Tibial nerve (tissue), 4 donors: ENCODE measurements at places on chromosomes 12 and 14. TPM values are rescaled to one million over a fixed set of nuclear protein-coding genes. Genes with fewer than 3 reads are reported as not detected.

- DNase-seq, result no peak
Measured at GRCh38 chr12:16019136-16019535, 108.0 kb downstream of the DERA start.

DNA sequence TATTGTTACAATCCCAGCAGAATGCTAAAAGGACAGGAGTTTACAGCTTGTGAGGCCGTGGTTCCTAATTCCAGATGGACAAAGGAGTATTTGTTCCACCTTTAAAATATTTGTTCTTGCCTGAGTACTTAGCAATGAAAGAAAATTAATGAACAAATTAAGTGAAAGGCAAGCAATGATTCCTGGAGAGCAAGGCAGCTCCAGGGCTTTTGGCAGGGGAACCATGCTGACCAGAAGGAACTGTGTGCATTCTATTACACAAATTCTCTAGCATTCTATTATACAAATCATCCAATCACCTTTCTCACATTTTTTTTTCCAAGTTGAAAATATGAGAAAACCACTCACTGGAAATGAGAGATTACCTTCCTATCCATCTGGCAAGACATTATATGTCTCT is 1.8 kb upstream of the BMAL2 start:
- no peak for DNase-seq

Gene TESPA1
- total RNA-seq, result 0.98 TPM

- no peak for DNase-seq
Measured at GRCh38 chr12:63480186-63480585, 188.1 kb downstream of the DPY19L2 start.

Gene ZDHHC22
- total RNA-seq, result not detected

Gene LRTM2
- not detected for total RNA-seq

GRCh38 chr12:52013626-52014310 is 7.0 kb downstream of the TAMALIN start:
- no peak for DNase-seq

Gene PLCZ1
- total RNA-seq, result not detected

GRCh38 chr12:131063413-131063812 is 109.7 kb downstream of the ADGRD1 start:
- no peak for DNase-seq

DNA sequence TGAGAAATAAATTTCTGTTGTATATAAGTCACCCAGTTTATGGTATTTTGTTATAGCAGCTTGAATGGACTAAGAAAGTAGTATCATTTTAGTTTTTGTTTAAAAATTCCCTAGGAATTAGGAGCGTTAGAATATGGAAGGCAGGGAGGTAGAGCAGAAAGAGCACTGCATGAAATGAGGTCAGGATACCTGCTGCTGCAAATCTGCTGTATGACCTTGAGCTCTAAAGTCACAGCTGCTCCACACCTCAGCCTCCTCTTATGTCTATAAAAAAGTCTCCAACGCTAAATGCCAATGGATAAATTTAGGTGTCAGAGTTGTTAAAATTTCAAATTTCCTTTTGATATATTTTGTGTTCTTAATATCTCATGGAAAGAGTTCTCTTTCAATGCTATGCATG is 181.0 kb upstream of the GZMB start:
- no peak for DNase-seq

DNA sequence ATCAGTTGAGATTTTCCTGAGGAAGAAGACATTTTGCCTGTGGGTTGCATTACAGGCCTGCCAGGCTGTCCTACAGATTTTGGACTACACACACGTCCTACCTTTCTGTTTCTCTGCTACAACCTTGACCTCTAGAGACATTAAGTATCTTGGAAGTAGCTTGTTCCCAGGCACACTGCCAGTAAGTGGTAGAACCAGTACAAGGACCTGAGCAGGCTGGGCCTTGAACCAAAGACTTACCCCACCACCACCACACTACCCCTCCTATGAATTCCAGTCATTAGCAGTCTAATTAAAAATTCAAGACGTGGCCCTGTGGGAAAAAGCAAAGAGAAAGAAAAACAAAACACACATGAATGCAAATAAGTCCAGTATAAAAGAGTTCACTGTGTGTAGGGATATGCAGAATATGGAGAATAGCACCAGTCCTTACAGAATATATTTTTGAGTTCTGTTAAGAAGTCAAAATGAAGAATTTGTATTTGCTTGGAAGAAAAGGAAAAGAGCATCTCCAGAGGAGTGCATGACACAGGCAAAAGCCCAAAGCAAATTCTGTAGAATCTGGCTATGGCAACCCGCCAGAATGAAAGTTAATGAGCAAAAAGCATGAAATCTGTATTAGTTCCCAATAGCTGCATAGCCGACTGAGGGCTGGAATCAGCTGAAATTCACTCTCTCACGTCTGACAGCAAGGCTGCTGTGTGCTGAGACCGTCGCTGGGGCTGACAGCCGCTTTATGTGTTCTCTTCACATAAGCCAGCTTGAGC is 74.3 kb upstream of the ST8SIA1 start:
- no peak for DNase-seq

GRCh38 chr12:25994901-25995625 is 36.6 kb downstream of the RASSF8 start:
- no peak for DNase-seq

Gene SERPINA3
- total RNA-seq, result 243 TPM

DNA sequence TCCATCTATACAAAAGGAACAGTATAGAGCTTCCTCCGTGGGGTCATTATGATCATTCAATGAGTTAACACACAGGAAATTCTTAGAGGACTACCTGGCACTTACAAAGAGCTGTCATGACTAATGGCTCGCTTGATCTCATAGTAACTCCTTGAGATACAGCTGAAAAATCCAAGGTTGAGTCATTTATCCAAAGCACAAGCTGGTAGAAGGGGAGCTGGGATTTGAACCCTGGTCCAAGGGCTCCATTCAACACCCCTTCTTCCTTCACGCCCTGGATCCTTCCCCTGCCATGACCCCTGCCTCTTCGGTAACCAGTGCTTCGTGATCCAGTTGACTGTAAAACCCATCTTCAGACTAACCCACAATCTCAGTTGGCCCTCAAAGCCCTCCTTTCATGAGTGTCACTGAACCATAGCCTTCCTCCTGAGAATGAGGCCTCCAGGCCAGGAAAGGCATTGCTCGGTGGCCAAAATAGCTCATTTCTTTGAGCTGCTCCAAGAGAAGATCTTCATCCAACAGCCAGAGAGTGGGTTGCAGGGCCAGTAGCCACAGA is 7.8 kb downstream of the ZFP36L1 start:
- no peak for DNase-seq

Gene GPR84
- not detected for total RNA-seq

GRCh38 chr14:22478247-22478646 is 110.8 kb downstream of the DAD1 start:
- DNase-seq, result no peak

Gene REM2
- 0.44 TPM for total RNA-seq

Gene RIMBP2
- total RNA-seq, result 1.4 TPM

GRCh38 chr14:94113073-94113472 is 2.5 kb downstream of the IFI27 start:
- DNase-seq, result no peak

- DNase-seq, result no peak
Measured at GRCh38 chr12:5210179-5210922, 166.7 kb downstream of the KCNA5 start.

Gene SLC39A2
- total RNA-seq, result not detected

DNA sequence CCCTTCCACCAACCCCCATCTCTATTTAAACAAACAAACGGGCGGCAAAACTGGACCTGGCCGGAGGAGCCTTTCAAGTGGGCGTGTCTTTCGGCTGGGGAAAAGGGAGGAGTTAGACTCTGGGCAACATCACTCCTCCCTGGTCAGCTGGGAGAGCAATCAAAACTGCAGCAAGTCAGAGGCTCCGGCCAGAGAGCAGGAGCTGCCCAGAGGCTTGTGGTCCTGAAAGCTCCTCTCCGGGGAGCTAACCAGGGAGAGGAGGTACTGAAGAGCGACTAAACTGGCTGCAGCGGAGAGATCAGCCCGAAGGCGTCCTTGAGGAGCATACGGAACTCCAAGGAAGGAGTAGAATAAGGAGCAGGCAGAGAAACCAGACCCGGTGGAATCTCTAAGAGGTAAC is at the start of gene NEUROD4:
Gene NEUROD4, plus strand, starts transcription at position 191 of the 400 bp plus-strand sequence. CDS start 6,466 bp downstream, outside the sequence.
- DNase-seq, result peak; percentile 6

GRCh38 chr12:79448816-79449215 is 241.9 kb downstream of the PAWR start:
- DNase-seq, result no peak

- DNase-seq, result no peak
Measured at GRCh38 chr14:60573943-60574495, 65.1 kb downstream of the SIX6 start.

Gene FAM90A1
- total RNA-seq, result not detected

GRCh38 chr14:65373671-65374039 is 38.9 kb upstream of the FUT8 start:
- no peak for DNase-seq

- no peak for DNase-seq
Measured at GRCh38 chr12:72511498-72511897, 239.3 kb downstream of the TRHDE start.

- DNase-seq, result no peak
Measured at GRCh38 chr12:130835011-130835410, 4.0 kb downstream of the STX2 start.

DNA sequence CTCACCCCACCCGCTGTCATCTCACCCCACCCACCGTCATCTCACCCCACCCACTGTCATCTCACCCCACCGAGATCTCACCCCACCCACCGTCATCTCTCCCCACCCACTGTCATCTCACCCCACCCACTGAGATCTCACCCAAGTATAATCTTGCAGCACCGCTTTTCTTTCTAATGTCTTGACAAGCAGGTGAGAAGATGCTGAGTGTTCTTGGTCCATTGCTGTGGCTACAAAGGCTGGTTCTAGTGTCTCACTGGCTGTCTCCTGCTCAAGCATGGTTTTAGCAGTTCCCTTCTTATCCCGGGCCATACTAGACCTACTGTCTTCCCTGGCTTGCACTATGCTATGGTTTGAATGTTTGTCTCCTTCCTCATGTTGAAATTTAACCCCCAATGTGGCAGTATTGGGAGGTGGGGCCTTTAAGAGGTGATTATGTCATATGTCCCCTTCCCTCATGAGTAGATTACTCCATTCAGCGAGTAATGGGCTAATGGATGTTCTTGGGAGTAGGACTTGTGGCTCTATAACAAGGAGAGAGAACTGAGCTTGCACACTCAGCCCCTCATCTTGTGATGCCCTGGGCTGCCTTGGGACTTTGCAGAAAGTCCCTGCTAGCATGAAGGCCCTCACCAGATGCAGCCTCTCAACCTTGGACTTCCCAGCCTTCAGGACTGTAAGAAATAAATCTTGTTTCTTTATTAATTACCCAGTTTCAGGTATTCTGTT is 47.7 kb upstream of the PPP2R5C start:
- DNase-seq, result no peak

DNA sequence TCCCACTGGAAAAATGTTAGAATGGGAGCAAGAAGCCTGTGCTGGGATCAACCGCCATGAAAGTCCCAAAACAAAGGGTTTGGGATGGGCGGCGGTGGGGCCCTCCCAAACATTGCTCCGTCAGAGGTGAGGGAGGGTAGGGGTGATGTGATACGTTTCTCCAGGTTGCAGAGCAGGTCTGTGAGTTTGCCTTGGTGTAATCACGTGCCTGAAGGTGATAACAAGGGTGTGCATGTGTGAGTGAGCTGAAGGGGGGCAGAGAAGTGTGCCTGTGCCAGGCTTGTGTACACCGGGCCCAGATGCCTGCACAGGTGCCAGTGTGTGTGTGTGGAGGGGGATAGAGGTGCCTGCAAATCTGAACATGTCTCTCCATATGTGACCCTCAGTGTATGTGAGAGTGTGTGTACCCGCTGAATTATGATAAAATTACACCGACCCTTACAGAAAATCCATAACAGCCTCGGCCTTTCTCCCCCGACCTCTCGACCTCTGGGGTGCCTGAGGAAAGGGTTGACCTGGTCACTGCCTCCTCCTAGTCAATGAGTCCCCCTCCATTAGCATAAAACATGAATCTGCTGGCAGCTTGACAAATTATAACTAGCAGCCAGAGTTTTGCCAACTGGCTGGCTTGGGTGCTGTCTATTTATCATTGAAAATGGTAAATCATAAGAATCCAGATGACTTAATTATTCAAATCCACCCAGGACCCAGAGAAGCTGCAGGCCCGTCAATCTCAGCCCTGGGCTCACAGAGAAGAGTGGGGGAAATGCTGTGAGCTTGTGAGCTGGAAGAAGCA is 55.6 kb downstream of the SMUG1 start:
- no peak for DNase-seq

GRCh38 chr14:61065656-61066055 is 84.6 kb downstream of the SLC38A6 start:
- DNase-seq, result no peak

DNA sequence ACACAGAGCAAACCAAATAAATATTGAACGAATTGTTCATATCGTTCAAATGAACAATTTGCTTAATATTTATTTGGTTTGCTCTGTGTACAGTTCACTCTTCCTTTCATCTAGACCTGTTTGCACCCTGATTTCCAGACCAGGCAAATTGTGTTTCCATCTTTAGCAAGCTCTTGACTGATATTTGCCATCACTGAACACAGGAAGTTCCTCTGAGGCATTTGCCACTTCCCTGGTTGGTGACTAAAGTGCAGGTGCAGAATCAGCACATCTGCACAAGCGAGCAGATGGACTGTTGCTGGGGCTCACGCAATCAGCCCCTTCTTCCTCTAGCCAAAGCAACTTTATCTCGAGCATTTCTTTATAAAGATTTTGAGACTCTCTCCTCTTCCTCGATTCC is 112.9 kb downstream of the DAAM1 start:
- no peak for DNase-seq

GRCh38 chr12:30501718-30502117 is 194.0 kb downstream of the IPO8 start:
- no peak for DNase-seq

DNA sequence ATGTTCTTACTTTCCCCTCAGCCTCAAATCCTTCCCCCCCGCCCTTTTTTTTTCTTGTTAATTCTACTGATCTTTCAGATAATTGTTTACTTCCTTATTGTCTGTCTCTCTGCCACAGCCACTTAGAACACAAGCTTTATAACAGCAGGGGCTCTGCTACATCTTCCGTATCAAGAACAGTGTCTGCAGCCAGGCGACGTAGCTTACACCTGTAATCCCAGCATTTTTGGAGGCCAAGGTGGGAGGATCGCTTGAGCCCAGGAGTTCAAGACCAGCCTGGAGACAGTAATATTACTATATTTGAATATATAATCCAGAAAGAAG is 5.4 kb downstream of the SOS2 start:
- no peak for DNase-seq

DNA sequence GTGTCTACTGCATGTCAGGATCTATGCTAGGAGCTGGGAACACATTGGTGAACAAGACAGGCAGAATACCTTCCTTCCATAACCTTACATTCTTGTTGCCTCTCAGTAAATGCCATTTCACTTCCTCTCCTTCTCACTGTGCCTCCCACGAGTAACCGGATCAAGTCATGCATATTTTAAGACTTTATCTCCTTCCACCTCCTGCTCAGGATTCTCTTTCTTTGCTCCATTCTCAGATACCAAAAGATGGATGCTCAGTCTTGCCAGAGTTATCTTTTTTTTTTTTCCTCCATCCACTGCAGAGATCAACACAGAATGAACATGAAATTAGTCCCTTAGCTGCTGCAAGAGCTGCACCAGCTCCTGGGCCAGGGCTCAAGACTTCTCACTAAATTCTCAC is 20.0 kb upstream of the APPL2 start:
- DNase-seq, result no peak

Gene TTC9
- 5.0 TPM for total RNA-seq

- DNase-seq, result no peak
Measured at GRCh38 chr12:103841690-103842584, 903 bp upstream of the NT5DC3 start.

GRCh38 chr14:71115821-71116567 is 208.7 kb downstream of the PCNX1 start:
- DNase-seq, result no peak
